HT1080 (cell line): ENCODE measurements at places on chromosomes 5 and 9.

- no peak for DNase-seq
Measured at GRCh38 chr5:6419340-6419852, 29.3 kb upstream of the UBE2QL1 start.

GRCh38 chr5:69293882-69294281 is 38.7 kb downstream of the CCDC125 start:
- no peak for DNase-seq

- DNase-seq: peak; percentile 23
Measured at GRCh38 chr9:72843520-72844439, 109.1 kb downstream of the ALDH1A1 start.

DNA sequence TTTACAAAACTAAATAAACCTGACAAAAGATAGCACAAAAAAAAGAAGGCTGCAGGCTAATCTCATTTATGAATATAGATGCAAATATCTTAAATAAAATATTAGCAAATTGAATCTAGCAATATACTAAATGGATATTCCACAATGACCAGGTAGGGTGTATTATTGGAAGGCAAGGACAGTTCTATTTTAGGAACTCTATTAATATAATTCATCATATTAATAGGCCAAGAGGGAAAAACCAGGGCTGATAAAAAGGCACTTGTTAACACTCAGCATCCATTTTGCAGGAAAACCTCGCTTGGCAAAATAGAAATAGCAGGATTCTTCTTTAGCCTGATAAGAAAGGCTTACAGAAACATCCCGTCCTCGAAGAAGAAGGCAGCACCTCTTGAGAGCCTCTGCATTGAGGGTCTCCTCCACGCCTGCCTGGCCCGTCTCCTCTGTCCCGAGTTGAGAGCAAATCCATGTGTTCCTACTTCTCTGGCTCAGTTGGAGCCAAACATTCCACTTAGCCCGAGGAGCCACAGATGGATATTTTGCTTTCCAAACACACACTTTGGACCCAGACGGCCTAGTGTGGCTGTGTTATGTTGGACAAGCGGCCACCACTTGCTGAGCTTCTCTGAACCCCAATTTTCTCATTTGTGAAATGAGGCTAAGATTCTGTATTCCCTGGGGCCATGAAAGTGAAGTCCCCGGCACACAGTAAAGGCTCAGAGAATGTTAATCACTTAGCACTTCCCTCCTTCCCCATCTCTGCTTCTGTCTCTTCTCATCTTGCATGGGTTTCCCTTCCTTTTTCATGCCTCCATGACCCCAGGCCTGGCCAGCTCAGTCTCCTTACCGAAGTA is 181.8 kb upstream of the MVB12B start:
- no peak for DNase-seq

DNA sequence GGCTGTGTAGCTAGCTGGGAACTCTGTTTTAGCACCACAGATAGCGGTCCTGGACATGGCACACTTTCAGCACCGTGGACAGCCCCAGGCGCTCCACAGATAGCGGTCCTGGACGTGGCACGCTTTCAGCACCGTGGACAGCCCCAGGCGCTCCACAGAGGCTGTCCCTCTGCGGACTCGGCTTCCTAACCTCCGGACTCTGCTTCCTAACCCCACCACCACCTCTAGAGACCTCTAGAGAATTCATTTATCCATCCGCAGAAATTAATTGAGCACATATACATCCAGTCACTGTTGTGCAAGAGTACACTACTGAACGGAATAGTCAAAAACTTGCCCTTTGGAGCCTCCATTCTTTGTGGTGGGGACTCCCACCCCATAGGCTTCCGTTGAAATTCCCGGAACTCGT is 27.4 kb downstream of the UNC5A start:
- DNase-seq: peak; percentile 71
